Activated naive CD4-positive, alpha-beta T cell (primary cell): ENCODE measurements at places on chromosomes 5 and 9.

DNA sequence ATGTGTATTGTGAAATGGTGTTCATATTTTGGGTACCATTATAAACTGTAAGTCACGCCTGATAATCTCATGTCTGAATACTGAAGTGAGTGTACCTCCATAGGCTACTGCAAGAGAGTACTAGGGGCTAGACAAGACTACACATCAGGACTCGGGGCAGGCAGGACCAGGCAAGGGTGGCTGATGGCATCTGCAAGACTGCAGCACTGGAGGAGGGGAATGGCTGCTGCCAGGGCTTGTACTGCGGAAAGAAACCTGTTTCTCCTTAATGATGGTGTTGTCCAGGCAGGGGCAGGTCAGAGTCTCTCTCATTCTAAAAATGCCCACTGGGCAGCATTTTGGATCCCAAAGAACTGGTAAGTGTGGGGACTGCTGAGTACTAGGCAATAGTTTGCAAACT is 172.5 kb downstream of the RAB3C start:
- no peak for DNase-seq

DNA sequence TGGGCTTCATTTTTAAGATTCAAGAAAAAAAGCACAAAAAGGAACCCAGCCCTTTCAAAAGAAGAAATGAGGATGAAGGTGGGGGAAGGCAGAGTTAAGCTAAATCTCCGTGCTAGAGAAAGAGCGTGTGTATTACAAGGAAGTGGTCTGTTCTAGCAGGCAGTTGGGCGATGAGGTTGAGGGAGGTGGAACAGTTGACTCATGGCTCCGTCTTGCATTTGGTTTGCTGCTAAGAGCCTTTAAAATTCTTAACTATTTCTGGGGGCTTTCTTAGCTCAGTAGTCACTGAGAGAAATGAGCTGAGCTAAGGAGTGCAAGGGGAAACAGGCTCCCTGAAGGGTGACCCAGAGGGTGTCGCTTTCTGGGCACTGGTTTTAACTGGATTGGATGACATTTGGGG is 117.4 kb downstream of the GCNT1 start:
- DNase-seq = no peak

GRCh38 chr9:96344458-96345180 is 38.9 kb downstream of the SLC35D2 start:
- no peak for DNase-seq

- DNase-seq = no peak
Observed at GRCh38 chr5:128596071-128596470, 58.0 kb upstream of the FBN2 start.

DNA sequence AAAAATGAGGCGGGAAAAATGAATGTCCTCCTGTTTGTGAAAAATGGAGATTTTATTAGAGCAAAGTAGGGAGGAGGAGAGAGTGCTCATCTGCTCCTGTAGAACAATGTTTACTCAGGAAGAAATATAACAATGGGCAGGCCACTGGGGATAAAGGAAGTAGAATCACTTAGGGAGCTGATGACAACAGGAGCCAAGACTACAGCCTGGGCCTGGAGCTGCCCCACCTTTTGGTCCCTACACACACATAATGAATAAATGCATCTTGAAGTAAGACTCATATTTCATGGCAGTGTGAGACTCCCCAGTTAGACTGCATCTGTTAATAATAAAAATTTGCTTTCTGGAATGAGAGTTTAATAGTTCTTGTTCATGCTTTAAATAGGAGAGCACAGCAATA is 1939.8 kb downstream of the EFNA5 start:
- no peak for DNase-seq

- DNase-seq = no peak
Observed at GRCh38 chr5:162384225-162384624, 316.7 kb downstream of the GABRG2 start.

DNA sequence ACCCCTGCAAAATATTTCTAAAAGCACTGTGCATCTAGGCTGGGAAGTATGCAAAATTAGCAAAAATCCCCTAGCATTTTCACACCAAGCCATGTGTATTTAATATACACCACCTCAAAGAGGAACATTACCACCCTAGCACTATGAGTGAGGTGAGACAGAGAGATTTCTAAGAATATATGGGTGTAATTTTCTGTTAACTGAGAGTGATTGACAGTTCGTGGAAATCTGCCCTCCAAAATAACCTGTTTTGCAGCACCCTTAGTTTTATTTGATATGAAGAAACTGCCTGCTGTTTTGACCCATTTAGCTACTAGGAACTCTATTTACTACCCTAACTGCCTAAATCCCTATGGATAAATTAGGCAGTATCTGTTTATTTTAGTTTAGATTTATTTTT is 64.2 kb upstream of the CDKN2B start:
- no peak for DNase-seq

DNA sequence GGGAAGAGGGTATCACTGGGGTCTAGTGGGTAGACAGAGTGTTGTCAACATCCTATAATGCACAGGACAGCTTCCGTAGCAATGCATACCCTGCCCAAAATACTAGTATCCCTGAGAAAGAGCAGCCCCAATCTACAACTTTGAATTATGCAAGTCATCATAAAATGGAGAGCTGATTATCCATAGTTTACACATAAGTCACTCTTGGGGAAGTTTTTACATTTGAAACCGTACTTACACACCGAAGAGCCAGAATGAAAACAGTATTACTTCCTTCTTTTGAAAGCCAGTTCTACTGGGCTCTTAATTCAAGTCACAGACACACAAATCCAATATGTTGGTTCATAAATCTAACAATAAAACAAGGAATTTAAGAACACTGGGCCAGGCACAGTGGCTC is 21.6 kb downstream of the RNF145 start:
- DNase-seq = no peak

DNA sequence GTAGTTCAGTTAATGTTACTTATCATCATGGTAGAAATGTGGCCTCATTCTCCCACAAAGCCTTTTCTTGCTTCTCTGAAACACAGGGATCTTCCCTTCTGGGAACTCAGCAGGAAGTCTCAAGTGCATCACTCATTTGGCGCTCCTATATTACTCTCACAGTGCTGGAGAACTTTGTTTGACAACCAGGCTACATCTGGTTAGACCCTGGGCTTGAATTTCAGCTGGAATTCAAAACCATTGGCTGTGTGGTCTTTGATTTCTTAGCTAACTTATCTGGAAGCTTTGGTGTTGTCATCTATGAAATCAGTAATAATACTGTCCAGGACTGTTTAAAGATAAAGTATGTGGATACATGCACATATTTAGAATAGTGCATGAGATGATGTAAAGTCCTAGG is 1777.1 kb downstream of the MAT2B start:
- DNase-seq = no peak

- DNase-seq = no peak
Observed at GRCh38 chr9:20447291-20447690, 175.0 kb downstream of the MLLT3 start.

DNA sequence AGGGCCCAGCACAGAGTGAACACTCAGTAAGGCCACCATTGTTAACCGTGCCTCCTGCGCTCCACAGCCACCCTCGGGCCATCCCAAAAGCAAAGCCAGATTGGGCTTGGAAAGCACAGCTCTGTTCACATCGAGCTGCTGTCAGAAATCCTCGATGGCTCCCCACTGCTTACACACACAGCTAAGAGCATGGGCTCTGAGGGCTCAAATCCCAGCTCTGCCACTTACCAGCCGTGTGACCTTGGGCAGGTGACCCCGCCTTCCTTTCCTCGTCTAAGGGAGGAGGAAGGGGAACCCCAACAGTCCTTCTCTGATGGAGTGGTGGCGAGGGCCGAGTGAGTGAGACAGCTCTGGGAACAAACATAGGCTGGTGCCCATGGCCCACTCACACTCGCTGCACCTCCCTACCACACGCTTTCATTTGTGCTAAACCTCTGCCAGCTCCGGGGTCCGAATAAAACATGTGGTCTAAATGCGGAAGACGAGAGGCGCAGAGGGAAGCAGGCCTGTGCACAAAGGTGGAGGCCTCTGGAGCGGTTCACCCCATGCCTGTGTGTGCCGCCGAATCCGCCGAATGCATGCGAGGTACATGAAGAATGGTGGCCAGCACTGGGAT is 139.3 kb downstream of the PAX5 start:
- DNase-seq = no peak

- DNase-seq = no peak
Observed at GRCh38 chr9:121773286-121773953, 122.0 kb downstream of the DAB2IP start.

GRCh38 chr9:84990416-84990815 is 320.9 kb downstream of the NTRK2 start:
- no peak for DNase-seq

GRCh38 chr9:113948891-113949570 is 72.9 kb downstream of the ZNF618 start:
- DNase-seq = no peak

DNA sequence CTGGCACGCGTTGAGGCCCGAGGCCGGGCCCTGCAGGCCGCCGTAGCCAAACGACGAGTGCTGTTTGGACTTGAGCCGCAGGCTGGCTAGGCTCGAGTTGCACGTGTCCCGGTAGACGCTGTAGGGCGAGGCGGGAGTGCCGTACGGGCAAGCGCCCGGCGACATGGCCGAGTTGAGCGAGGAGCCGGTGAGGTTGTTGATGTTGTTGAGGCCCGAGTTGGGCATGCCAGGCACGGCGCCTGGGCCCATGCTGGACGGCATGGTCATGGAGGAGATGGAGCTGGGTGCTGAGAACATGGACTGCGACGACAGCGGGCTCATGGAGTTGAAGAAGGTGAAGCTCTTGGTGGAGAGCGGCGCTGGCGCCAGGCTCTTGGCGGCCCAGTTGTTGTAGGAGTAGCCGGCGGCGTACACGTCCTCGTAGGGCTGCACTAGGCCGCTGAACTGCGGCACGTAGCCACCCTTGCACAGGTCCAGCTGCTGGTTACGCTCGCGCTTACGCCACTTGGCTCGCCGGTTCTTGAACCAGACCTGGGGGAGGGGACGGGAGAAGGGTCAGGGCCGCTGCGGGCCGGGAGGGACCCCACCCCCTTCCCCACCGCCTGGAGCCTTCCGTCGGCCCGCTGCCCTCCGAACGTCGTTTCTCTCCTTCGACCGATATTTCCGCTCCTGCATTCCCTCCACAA is 5.1 kb downstream of the PITX1 start:
- DNase-seq = no peak

DNA sequence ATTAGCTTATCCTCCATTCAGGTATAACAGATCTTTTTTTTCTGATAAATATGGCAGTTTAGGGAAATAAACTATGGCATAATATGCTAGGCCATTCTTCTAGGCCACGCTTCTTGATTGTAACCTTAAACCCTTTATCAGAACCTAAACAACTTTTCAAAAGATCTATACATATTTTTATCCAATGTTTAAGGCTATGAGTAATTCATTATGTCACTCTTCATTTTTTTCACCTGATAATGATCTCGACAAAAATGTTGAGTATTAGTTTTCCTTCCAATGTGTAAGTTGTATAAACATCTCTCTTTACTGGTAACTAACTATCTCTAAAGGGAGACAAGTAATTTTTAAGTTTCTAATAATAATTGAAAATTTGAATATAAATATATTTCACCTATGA is 2.4 kb upstream of the PCDHB4 start:
- no peak for DNase-seq

- DNase-seq = no peak
Observed at GRCh38 chr5:153784277-153784676, 254.4 kb downstream of the FAM114A2 start.

DNA sequence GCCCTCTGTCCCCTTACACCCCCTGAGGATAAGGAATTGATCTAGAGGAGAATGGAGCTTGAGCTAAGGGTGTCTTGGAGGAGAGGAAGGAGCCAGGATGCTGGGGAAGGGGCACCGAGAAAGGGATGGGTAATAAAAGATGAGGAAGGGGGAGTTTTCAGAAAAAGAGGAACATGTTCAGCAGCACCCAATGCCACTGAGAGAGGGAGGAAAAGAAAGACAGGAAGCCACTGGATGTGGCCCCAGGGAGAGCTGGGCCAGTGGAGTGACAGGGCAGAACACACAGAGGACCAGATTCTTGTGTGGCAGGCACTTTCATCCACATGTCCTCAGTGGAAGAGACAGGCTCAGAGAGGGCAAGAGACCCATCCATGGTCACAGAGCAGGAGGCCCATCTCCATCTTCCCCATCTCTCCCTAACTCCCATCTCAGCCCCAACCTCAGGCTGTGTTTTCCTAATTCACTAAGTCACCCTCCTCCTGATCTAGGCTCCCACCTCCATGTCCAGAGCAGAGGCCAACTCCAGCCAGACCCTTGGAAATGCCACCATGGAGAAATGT is 7.2 kb downstream of the PFN3 start:
- DNase-seq = no peak

DNA sequence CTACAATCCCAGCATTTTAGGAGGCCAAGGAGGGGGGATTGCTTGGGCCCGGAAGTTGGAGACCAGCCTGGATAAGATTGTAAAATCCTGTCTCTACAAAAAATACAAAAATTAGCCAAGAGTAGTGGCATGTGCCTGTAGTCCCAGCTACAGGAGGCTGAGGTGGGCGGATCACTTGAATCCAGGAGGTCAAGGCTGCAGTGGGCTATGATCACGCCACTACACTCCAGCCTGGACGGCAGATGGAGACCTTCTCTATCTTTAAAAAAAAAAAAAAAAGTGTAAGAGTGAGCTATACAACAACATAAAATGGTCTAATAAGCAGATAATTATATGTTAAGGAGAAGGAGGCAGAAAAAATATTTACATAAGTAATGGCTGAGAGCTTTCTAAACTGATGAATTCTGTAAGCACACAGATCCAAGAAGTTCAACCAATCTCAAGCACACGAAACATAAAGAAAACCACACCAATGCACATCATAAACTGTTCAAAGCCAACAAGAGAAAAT is 23.0 kb downstream of the CDC14B start:
- no peak for DNase-seq

DNA sequence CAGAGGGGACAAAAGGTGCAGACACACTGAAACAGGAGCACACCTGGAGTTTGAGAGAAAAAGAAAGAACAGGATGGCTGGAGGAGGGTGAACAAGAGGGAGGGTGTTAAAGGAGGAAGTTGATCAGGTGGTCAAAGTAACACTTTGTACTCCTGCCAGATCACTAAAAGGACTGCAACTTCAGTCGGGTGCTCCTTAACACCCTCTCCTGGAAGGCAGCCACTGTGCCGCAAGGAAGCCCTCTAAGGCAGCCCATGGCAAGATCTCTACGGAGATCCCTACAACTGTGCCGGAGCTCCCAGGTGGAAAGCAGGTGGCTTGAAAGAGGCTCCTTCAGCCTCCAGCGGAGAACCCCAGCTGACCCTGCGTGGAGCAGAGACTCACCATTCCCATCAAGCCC is 124.4 kb upstream of the MSX2 start:
- DNase-seq = no peak

DNA sequence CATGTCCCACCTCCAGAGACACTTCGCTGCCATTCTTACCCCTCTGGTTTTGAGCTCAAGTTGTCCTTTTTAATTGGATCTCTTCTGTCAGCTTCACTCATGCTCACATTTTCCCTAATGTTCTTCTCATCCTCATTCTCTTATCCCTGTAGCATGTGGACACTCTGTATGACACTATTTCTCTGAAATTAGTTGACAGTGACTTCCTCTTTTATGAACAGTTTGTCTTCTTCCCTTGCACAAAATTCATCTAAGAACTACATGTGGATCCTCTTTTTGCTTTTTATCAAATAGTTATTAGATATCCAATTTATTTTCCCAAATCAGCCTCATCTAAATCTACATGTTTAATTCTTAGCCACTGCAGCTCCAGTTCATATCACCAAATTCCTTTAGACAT is 676.2 kb downstream of the MAT2B start:
- DNase-seq = no peak
